ENCODE measurements at places on chromosomes 5 and 9. TPM values are rescaled to one million over a fixed set of nuclear protein-coding genes. Genes with fewer than 3 reads are reported as not detected.

The FBP2 gene
- not detected for total RNA-seq

The RFESD gene
- 0.94 TPM for total RNA-seq

The B4GALT1 gene
- 60.6 TPM for total RNA-seq

- H3K27me3 ChIP-seq, result no peaks in the 10 kb centered on the region
- H3K27ac ChIP-seq, result no peak overlapping the region
- H3K4me1 ChIP-seq, result no peaks in the 10 kb centered on the region
Observed at GRCh38 chr5:164394686-164395194, 889.3 kb downstream of the MAT2B start.

DNA sequence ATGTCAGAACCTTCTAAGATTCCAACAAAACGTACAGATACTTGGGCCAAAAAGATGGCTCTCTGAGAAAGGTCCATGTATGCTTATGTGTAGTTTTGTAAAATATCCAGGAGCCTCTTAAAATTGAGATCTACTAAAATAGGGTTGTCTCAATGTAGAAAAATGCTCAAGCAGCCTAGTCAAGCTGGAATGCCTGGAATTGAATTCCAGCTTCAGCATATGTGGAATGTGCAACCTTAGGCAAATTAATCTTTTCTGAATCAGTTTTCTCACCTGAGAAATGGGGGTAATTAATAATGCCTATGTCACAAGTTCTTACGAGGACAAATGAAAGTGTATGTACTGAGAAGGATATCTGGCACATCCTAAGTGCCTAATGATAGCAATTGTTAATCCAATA lies 662.4 kb downstream of the DTWD2 start:
- no peaks in the 10 kb centered on the region for H3K4me1 ChIP-seq
- DNase-seq, result no peak
- H3K4me3 ChIP-seq, result no peak overlapping the region
- no peak overlapping the region for H3K27ac ChIP-seq
- H3K27me3 ChIP-seq, result no peaks in the 10 kb centered on the region

DNA sequence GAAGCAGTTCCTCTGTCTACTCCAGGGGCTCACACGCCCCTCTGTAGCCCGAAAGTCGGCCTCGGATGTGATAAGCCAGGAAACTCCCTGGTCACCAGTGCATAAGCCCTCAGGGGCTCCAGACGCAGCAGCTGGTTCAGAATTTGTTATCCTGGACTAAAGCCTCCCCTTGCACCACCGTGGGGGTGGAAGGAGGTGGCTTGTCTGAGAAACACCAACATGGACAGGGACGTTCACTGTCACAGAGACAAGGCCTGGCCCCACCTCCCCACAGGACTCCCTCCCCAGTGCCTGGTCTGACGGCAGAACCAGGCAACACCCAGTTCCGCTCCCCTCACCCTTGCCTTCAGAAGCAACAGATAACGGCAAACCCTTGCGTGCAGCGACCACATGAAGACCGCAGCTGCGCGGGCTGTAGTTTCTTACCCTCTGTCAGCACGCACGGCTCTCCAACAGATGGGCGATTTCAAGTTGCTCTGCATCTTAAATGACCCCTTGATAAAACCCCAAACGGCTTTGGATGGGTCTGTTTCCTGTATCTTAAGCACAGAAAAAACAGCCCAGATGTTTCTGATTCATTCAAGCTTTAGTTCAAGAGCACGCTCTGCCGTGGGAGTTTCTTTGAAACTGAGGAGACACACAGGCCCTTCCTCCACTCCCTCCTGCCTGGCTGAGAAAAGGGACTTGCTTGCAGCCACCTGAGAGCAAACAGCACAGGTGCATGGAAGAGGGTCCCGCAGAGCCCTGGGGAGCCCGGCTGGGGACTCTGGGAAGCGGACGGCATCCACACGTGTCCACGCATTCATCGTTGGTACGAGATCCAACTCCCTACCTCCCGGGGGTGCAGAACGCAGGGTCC lies 44.7 kb upstream of the NKD2 start:
- peaks cover 1% of the 10 kb centered on the region for H3K27me3 ChIP-seq
- peaks cover 57% of the 10 kb centered on the region for H3K4me1 ChIP-seq
- DNase-seq, result peak; percentile 82

DNA sequence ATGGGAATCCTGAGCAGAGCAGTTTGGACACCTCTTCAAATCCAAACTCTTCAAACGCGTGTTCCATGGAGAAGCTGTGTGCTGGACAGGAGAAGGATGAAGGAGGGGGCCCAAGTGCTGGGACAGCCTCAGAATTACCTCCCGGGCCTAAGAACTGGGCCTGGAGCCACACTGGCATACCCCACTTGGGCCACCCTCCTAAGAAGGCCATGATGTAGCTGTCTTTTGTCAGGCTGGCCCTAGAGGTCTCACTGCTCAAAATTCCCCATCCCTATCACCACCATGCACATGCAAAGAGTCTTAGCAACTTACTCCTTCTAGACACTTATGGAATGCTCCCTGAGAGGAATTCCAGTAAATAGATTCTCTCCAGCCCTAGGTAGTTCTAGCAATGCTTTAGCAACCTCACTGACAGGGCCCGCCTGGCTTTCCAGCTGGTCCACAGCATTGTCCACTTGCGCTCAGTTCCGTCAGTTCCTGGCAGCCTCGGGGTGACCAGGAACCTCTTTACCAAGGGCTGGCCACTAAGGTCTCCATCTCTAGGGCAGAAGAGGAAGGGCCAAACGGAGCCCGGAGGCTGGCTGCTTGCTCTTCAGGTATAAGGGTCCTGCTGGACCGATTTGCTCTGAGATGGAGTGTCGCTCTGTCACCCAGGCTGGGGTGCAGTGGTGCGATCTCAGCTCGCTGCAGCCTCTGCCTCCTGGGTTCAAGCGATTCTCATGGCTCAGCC lies 75.3 kb downstream of the RGS3 start:
- H3K4me1 ChIP-seq, result no peaks in the 10 kb centered on the region
- peaks cover 47% of the 10 kb centered on the region for H3K36me3 ChIP-seq
- H3K27me3 ChIP-seq, result no peaks in the 10 kb centered on the region
- H3K4me3 ChIP-seq, result no peak overlapping the region

GRCh38 chr9:134466869-134467616 lies 140.8 kb downstream of the RXRA start:
- DNase-seq, result no peak
- H3K27ac ChIP-seq, result no peak overlapping the region
- no peak overlapping the region for H3K4me3 ChIP-seq
- no peaks in the 10 kb centered on the region for H3K27me3 ChIP-seq
- H3K36me3 ChIP-seq, result no peaks in the 10 kb centered on the region
- no peaks in the 10 kb centered on the region for H3K4me1 ChIP-seq

DNA sequence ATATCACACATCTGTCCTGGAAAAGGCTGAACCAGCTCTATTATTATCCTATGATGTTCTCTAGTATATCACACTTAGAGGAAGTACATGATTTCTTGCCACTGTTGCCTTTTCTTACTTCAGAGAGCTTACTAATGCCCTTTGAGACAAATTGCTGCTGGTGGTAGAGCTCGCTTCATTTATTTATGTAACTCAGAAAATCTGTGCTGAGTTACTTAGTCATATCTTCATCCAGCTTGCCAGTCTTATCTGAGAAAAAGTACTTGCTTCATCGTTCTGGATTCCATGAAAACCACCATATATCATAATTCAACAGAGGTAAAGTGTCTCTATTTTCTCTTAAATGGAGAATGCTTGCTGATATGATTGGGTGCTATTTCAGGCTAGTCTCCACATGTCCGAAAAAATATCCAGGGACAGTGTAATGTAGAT lies 26.6 kb downstream of the PTPDC1 start:
- DNase-seq, result no peak
- peaks cover 6% of the 10 kb centered on the region for H3K4me1 ChIP-seq
- H3K27ac ChIP-seq, result no peak overlapping the region
